ENCODE measurements at places on chromosomes 4 and X.

DNA sequence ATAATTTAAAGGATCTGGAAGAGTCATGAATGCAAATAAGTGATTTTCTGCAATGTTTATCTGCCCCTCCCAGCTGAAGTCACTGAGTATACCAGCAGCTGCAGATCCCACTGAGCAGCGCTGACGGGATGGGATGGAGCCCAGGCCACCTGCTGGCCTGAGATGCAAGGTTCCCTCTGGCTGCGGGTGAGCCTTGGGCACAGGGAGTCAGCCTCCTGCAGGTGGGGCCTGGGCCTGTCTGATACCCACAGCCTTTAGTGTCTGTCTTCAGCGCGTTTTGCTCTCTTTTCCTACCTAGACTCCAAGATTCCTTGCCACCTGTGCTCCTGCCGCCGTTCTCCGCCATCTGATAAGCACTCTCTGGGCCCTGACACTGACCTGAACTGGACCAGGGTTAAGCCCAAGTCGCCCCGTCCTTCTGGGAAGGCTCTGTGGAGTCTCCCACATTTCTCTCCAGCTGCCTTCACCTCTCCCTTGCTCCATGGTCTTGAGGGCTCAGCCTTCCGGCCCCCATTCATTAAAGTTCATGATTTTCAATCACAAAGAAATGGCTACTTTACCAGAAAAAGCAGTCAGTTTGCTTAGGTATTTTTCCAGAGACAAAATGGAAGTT, 223.1 kb upstream of the FAT1 start:
- DNase-seq = no peak

- no peak for DNase-seq
Observed at GRCh38 chr4:67393007-67393406, 152.3 kb downstream of the CENPC start.

GRCh38 chr4:157787618-157788017, 385.2 kb downstream of the GASK1B start:
- no peak for DNase-seq

GRCh38 chr4:18134111-18134510, 112.6 kb upstream of the LCORL start:
- no peak for DNase-seq

DNA sequence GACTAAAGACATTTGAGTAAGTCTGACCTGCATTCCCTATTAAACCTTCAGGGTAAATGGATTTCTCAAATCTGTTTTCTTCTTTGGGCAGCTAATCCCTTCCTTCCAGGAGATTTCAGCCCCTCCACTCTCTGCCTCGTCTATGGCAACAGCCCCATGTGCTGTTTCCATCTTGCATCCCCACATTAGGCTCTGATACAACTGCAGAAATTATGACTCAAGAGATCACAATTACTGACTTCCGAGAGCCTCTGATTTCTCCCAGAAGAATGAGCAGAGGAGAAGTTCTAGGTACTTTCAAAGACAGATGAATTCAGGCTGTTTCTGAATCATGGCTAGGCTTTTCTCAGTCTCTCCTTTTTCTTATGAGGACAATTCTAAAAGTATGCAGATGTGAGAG, 38.7 kb downstream of the RAI2 start:
- DNase-seq = no peak

GRCh38 chrX:69493766-69494165, 10.4 kb upstream of the NALF2 start:
- DNase-seq = no peak

DNA sequence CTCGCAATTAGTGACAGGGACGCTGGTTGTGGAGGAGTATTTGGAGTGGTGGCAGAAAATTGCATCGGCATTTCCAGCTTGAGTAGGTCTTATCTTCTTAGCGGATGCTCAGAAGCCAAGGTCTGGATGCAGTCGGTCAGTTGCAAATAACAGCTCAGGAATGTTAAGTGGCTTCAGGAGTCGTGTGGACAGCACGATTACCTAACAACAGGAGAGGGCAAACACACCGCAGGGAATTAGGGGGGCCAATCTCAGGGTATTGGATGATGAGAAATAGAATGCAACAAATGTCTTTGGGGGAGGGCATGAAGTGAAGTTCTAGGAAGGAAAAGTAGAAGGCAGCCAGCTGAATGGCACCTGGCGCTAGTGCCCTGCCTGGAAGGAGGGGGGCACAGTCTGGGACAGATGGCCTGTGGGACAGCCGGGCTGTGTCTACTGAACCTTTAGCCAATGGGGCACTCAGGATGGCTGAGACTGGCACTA, 11.8 kb downstream of the RASL11B start:
- no peak for DNase-seq

GRCh38 chr4:100299046-100299840, 109.0 kb upstream of the DDIT4L start:
- peak; percentile 20 for DNase-seq

- no peak for DNase-seq
Observed at GRCh38 chrX:48497871-48498270, 10.9 kb upstream of the PORCN start.

- DNase-seq = no peak
Observed at GRCh38 chr4:73152893-73153292, 83.4 kb upstream of the COX18 start.

GRCh38 chr4:15914291-15914690, 24.2 kb downstream of the FGFBP1 start:
- no peak for DNase-seq

- DNase-seq = no peak
Observed at GRCh38 chr4:73740353-73740778, at the start of gene CXCL8. CXCL8 (plus strand) TSS chr4:73740569; CDS start chr4:73740659, 90 bp downstream.

DNA sequence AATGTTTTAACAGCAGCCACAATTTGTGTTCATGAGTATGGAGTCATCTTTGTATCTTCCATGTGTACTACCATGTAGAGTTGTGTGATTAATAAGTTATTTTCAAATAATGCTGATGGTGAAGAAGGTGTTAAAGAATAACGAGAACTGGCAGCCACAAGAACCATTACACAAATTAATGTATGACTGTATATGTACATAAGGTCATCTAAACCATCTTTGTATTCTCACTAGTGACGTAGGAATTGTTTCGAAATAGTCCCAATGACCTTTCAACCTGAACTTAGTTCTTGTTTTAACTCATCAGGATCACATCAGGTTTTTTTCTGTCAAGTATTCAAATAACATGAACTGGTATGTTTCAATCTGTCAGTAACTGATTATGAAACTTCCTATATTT, 48.3 kb upstream of the NOCT start:
- DNase-seq = no peak

- no peak for DNase-seq
Observed at GRCh38 chr4:1174941-1175634, 2.7 kb upstream of the SPON2 start.

DNA sequence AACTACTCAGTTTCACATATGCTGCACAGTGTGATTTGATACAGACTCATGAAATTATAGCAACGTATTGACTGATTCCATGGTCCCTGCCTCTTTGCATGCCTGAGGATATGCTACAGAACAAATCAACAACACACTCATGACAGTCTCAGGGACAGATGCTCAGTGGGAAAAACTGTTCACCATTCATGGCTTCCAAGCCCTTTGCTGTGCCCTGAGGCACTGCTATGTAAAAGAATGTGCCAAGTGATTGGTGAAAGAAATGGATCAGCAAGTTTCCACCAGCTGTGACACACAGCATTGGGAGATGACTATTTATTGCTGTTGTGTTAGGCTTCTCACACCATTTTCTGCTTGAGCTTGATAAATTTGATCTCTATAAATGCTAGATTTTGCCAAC, 825.6 kb upstream of the INTU start:
- DNase-seq = no peak

DNA sequence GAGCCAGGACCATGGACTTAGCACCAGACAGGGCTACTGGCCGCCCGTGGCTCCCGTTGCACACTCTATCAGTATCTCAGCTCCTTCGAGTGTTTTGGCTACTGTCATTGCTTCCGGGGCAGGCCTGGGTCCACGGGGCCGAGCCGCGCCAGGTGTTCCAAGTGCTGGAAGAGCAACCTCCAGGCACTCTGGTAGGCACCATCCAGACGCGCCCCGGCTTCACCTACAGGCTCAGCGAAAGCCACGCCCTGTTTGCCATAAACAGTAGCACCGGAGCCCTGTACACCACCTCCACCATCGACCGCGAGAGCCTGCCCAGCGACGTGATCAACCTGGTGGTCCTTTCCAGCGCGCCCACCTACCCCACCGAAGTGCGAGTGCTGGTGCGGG, 1.6 kb downstream of the FAT4 start:
- no peak for DNase-seq

GRCh38 chr4:145552181-145552822, 66.9 kb upstream of the MMAA start:
- no peak for DNase-seq

DNA sequence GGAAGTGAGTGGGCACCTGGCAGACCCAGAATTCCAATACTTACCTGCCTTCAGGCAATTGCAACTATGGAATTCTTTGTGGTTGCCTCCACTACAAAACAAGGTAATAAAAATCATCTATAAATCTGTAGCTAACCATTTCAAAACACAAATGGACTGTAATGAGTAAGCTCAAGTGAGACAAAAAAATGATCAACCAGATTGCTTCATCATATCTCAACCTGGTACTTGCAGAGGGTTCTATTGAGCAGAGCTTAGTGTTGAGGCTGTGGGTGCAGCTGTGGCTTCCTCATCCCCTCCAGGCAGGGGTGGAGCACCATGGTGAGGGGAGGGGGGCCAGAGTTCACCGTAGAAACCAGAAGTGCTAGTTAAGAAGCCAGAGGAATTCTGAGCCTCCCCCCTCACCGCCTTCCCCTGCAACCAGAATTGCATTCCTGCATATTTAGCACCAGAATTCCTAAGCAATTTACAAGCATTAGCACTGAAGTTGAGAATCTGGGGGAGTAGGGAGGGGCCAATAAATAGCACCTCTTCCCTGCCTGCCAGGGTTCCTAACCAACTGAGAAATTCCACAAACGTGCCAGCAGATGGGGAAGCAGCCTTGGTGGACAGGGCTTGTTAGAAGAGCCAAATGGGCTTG, 11.5 kb downstream of the CTAG1A start:
- no peak for DNase-seq

DNA sequence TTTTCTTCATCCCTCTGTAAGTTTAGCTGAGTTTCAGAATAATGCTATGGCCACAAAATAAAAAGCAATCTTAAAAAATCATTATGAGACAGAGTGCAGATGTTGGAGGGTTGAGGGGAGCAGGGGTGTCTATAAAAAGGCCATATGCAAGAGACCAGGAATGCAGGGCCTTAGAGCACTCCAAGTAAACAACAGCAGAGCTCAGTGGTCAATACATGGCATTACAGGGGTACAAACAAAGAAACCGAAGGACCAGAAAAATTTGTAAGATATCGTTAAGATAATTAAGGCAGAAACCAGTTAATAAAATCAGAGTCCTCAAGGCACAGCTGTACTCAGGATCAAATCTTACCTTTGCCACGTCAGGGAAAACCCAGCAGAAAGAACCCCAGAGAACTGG, 28.4 kb upstream of the NDST3 start:
- no peak for DNase-seq

- no peak for DNase-seq
Observed at GRCh38 chrX:50430917-50431575, 39.6 kb downstream of the DGKK start.

DNA sequence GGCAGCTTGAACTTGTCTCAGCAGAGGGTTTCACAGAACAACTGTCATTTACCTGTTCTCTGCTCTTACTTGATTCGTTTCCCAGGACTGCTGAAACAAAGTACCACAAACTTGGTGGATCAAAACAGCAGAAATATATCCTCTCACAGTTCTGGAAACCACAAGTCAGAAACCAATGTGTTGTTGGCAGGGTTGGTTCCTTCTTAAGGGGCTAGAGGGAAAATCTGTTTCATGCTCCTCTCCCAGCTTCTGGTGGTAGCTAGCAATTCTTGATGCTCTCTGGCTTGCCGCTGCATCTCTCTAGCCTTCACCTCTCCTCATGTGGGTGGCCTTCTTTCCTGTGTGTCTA, 4.7 kb downstream of the TLR8 start:
- DNase-seq = no peak

- no peak for DNase-seq
Observed at GRCh38 chr4:38686682-38687081, 22.7 kb downstream of the KLF3 start.

- DNase-seq = no peak
Observed at GRCh38 chrX:85503258-85504158, 124.0 kb upstream of the POF1B start.

DNA sequence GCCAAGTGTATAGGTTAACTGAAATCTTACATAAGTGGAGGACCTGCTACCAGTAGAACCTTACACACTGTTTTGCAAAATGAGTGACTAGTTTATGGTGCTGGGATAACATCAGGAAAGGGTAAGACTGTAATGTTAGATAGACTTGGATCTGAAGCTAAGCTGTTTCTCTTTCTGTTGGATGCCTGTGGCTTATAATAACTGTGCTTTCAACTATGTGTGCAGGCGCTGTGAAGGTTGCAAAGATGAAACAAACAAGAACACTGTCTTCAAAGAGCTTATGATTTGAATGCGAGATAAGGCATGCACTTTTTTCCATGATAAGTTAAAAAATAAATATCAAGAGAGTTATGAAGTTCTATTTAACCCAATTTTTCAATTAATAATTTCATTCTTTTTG, 34.5 kb upstream of the LCORL start:
- DNase-seq = no peak

GRCh38 chrX:51272638-51273037, 60.0 kb upstream of the NUDT10 start:
- no peak for DNase-seq

DNA sequence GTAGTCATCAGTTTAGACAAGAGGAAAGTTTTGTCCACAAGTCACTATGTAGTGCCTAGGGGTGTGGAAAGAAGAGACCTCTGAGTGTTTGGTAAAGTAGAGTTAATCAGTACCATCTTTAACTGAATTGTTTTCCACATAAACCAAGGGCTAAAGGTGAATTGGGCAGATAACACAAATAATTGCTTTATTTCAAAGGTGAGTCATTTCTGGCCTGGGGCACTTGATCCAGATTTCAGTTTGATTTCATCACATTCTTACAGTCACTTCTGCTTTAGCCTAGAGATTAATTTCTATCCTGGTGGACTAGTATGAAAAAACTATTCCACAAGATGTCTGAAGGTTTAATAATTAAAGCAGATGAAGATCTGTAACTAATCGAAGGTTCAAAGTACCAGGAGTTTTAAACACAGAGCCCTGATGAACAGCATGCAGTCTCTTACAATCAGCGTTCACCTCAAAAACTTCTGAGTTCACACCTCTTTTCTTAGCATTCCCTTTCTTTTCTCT, 74.5 kb upstream of the BOD1L1 start:
- DNase-seq = no peak

DNA sequence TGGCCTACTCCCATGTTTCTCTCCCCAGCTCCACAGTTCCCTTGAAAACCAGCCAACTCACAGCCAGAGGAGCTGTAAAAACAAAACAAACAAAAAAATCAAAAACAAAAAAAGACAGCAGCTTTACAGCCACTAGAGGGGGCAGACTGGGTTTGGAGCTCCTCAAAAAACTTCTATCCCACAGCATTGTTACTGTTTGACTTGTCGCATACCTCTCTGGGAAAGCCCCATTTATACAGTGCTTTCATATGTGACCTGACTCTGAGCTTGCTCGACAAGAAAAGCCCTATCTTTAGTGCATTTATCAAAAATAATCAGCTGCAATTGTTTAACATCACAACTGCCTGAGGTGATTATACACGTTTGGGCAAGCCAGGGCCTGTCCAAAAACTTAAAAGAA, 21.6 kb downstream of the TSPAN6 start:
- no peak for DNase-seq

GRCh38 chr4:97038146-97038516, 1105.1 kb downstream of the STPG2 start:
- no peak for DNase-seq

All from thoracic aorta (tissue), 2 donors.